ENCODE measurements at places on chromosomes 6 and 20. TPM values are rescaled to one million over a fixed set of nuclear protein-coding genes. Genes with fewer than 3 reads are reported as not detected.

HMGCLL1 gene
- total RNA-seq = not detected

PEDS1 gene
- 26.4 TPM for total RNA-seq

PREX1 gene
- 264 TPM for total RNA-seq

BPI gene
- not detected for total RNA-seq

- no peak for DNase-seq
Observed at GRCh38 chr6:33761922-33762629, 15.4 kb upstream of the IP6K3 start.

DNA sequence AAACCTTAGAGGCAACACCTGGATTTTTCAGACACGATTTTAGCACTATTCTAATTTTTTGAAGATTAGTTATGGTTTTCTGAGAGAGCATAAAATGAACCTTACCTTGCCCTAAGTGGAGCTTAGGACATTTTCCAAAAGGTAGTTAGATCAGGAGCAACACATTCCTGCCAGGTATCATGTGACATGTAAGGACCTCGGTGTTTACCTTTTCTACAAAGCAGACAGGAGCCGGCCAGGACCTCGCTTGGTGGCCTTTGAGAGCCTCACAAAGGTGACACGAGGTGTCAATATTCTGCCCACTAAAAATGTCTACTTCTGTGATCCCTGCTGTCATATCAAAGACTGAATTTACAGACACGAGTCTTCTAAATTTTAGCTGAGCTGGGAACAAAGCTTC is 174.9 kb downstream of the SMOC2 start:
- DNase-seq = no peak

- no peak for DNase-seq
Observed at GRCh38 chr6:128474481-128474880, 45.9 kb downstream of the PTPRK start.

DNA sequence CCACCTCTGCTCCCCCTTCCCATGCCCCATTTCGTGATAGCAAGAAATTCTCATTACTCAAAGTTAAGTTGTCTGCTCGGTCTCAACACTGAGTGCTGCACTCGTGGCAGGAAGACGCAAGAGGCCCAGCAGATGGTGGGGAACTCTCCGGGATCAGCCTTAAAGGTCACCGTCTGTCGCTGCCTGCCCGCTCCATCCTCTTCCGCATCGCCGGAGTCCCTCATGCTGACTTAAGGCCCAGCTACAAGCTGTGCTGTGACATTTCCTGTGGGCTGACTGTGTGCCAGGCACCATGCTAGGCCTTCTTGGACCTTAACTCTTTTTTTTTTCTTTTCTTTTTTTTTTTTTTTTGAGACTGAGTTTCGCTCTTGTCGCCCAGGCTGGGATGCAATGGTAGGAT is 17.8 kb downstream of the GRM4 start:
- no peak for DNase-seq

DNA sequence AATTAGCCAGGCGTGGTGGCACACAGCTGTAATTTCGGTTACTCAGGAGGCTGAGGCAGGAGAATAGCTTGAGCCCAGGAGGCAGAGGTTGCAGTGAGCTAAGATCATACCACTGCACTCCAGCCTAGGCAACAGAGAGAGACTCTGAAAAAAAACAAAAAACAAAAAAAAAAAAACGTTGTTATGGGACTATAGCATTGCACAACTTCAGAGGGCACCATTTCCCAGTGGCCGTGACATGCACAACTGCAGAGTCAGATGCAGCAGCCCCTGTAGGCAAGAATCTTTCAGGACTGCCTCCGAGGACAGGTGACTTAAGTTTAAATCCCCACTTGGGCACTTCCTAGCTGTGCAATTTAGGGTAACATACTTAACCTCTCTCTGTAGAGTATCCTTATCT is 64.0 kb downstream of the ZNF217 start:
- DNase-seq = no peak

DNA sequence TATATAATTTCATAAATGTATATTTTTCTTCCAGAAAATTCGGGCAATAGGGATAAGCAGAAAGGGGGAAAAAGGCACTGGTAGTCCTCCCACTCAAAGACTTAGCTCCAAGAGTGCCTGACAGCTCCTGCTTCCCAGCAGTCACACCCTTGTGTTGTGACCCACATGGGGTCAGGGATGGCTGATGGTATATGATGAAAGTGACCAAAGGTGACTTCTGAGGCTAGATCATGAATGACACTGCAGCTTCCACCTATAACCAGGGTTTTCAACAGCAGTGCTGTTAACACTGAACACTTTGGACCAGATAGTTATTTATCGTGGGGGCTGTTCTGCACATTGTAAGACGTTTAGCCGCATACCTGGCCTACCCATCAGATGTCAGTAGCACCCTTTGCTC is 22.3 kb downstream of the FAM50B start:
- no peak for DNase-seq

DNA sequence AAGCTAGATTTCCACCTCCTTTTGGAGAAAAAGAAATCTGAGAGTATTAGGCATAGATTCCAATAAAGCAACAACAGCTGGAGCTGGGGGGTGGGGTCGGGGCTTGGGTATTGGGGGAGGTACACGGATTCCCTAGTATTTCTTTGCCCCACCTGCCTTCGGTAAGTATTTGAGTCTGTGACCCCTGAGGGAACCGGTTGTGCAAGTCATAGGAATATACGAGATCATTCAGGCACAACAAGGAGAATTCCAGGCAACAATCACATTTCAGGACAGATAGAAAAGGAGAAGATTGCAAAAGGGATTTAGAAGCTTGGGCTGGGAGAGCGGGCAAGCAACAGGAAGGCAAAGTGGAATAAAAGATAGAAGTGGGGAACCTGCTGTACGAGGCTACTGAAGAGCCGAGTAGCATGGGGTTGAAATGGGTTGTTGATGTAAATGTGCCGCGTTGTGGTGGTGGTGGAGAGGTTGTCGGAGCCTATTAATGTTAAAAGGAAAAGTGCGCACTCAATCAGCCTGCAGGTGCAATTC is 148.9 kb downstream of the BCAS1 start:
- DNase-seq = no peak

- DNase-seq = no peak
Observed at GRCh38 chr6:13253272-13253671, 75.1 kb downstream of the TBC1D7 start.

DNA sequence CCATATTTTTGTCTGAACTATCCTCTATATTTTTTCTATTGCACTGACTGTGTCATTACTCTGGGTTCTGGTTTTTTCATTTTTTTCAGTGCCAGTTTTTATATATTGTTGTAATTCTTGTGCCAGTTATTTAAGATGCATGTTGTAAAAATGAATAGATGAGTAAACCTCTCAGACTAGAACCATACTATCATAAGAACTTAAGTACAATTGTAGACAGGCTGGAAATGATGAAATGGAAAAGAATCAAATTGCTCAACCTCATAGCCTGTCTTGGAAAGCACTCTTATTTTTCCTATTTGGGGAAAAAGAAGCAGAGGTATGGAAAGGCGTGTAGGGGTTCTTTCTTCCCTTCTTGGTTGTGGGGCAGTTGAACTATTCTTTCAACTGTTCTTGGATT is 30.2 kb downstream of the PANK2 start:
- no peak for DNase-seq
